Central memory CD4-positive, alpha-beta T cell (primary cell): ENCODE measurements at places on chromosomes 5 and 9.

GRCh38 chr5:150394131-150394530, 18.6 kb downstream of the CD74 start:
- no peak for DNase-seq

- no peak for DNase-seq
These were observed 17.7 kb downstream of the IL31RA start for GRCh38 chr5:55868846-55869245.

- DNase-seq, result no peak
These were observed 1.6 kb upstream of the TMEM245 start for GRCh38 chr9:109121232-109121796.

GRCh38 chr5:107216587-107216986, 454.1 kb downstream of the EFNA5 start:
- DNase-seq, result no peak

DNA sequence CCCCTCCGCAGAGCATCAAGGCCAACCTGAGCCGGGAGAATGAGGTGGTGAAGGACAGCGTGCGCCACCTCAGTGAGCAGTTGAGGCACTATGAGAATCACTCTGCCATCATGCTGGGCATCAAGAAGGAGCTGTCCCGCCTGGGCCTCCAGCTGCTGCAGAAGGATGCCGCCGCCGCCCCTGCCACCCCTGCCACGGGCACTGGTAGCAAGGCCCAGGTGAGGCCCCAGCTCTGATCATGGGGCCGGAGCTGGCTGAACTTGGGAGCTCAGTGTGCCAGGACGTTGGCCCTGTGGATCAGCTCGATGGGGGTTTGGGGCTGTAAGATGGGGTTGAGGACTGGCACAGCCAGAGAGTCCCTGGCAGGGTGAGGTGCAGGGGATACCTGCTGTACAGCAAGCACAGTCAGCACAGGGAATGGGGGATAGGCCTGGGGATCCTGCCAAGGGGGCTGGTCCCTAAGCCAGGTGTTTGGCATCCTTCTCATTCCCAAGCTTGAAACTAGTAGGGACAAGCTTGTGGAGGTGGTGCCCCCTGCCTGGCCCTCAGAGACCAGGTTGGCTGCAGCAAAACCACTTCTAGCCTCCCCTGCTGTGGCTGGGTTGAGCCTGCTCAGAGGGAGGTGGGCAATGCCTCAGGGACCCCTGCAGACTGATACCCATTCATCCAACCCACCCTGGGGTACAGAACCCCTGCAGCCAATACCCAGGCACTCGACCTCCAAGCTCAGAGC, 22.5 kb downstream of the OLFML2A start:
- no peak for DNase-seq

DNA sequence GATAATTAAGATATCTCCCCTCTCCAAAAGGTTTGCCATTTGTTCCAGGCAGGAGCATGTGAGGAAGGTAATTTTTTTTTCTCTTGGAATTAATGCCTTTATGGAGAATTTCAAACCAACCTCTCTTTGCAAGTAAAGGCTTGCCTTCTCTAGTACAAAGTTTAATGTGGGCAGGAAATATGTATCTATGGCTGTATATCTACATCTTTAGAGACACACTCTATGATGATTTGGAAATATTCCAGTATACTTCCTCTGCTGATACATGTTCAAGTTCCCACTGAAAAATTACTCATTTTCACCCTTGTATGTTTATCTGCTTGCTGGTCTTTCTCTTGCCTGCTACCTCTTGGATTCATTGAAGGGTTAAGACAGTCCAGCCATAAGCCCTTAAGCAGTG, 83.5 kb upstream of the SEMA6A start:
- DNase-seq, result no peak

- DNase-seq, result no peak
These were observed 67.8 kb upstream of the HSPB3 start for GRCh38 chr5:54387659-54388232.

DNA sequence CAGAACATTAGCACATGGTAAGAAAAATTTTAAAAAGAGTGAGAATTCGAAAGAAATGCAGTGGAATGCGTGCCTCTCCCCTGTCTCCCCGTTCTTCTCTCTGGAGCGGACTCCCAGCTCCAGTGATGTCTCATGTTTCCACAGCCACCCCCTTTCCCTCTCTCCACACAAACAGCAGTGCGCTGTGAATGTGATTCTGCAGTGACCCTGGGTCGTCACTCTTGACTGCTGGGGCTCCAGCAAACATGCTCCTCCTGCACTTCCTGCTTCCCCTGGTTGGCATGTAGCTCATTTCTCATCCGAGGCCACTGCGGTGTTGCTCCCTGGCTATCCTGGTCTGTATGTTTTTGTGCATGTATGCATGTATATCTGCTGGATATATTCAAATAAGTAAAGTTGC, 13.3 kb downstream of the PHF2 start:
- DNase-seq, result no peak

DNA sequence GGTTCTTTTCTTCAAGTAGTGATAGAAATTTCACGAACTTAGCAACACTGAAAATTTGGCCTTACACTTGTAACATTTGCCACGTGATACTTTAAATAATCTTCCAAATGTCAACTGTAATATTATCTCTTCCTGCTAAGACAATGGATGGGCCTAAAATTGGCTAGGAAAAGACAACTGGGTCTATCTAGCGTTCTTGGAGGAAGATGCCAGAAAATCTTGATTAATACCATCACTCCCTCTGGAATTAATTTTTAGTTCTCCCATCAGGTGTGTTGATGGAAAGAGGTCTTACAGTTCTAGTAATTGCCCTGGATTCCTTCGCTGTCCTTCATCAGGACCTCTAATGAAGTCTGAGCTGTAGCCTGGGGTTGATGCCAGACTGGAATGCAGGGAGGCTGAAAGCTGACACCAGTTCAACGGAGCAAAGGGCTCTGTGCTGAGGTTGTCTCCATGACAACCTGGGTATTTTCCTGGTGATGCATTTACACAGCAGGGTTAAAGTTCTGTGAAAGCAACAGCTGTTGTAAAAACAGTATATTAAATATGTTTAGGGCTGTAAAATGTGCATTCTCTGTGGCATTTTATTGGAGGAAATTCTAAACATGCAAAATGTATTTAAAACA, 92.3 kb downstream of the GAS1 start:
- no peak for DNase-seq

DNA sequence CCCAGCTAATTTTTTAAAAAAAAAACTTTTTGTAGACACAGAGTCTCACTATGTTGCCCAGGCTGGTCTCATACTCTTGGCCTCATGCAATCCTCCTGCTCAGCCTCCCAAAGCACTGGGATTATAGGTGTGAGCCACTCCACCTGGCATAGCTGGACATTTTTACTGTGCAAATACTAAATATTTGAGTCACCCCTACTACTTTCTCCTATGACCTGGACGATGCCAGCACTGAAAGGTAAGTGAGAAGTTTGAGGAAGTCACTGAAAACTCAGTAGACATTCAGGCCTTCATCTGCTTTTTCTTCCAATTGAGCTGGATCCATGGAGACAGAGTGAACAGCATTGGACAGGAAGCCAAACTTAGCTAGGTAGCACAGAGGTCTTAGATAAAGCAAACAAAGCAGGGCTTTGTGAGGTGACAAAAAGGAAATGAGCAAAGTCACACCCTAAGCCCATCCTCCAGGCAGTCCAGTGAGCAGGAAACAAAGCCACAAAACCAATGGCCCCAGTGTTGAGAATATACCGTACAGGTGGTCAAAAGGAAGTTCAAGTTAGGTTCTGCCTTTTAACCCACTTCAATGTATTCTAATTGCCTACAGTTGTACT, 192.6 kb upstream of the RASA1 start:
- no peak for DNase-seq

DNA sequence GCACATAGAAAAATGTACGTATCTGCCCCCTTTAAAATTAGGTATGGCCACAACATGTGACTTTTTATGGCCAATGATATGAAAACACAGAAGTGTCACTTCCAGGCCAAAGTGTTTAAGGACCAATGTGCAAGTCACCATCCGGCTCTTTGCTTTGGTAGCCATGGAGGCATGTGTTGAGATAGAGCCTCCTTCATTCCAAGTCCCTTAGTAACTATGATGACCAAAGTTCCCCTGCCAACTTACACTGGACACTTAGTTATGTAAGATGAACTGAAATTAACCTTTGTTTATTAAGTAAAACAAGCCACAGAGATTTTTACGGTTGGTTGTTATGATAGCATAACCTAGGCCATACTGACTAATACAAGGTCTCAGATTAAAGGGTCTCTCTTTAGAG, 51.0 kb downstream of the FBN2 start:
- no peak for DNase-seq

- peak; percentile 72 for DNase-seq
These were observed 8.3 kb upstream of the TBC1D2 start for GRCh38 chr9:98263482-98264357.

DNA sequence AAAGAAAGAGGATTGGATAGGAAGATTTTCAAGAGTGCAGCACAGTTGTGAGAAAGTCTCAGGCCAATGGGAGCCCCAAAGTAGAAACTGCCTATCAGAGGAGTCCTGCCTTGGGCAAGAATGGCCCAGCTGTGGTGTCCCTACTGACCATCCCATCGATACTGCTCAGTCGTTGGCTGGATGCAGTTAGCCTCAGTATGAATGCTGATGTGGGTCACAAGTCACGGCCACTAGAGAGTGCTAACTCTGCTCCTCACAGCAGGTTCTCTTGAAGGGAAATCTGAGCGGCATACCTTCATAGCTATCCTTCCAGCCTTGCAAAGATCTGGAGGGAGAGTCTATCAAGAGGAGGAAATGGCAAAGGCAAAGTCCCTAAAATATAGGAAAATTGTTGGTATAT, 11.6 kb upstream of the CETN3 start:
- no peak for DNase-seq

GRCh38 chr9:69324549-69325401, at the start of gene ENTREP1:
Gene ENTREP1, plus strand, starts transcription at chr9:69325215. Its CDS starts 95 bp downstream, at chr9:69325310.
- DNase-seq, result no peak

DNA sequence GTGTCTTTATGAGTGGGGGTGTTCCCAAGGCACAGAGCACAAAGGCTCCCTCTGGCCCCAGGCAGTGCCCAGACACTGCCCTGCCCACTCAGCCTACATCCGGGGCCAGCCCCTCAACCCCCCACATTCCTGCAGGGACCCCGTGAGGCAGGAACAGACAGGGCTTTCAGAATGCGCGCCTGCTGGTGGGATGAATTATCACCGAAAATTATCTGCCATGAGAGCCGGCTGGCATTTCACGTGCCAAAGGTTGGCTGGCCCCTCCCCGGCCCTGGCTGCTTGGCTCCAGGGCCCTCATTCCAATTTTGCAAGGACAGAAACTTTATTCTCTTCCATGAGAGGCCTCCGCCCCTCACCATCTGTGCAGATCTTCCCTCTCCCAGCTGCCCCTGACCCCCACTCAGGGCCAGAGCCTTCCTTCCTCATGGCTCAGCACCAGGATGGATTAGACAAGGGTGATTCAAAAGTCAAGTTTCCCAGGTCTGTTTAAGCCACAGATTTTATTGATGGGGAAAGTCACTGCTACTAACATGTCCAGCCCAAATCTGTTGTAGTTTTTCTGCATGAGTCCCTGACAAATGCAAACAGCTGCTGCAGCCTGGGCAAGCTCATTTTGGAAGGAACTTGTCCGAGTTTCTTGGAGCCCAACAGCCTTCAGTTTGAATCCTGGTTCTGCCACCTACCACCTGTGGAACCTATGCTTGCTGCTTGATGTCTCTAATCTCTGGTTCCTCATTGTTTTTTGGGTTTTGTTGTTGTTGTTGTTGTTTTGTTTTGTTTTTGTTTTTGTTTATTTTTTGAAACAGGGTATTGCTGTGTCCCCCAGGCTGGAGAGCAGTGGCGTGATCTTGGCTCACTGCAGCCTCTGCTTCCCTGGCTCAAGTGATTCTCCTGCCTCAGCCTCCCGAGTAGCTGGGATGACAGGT, 32.3 kb upstream of the WDR38 start:
- no peak for DNase-seq

DNA sequence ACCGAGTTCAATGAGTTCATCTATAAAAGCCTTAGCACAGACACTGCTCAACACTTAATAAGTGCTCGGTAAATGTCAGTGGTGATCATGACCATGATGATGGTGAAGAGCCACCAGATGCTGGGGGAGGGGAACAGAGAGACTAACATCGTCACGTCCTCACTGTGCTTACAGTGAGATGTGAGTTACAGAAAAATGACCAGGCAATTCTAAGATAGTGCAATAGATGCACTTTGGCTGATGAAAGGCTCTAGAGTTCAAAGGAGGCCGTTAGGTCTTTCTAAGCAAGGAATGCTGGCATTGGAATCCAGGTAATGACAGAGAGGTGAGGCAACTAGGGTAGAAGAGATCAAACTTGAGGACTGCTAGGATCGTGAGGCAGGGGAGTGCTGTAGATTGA, 36.7 kb downstream of the ARL15 start:
- DNase-seq, result no peak

DNA sequence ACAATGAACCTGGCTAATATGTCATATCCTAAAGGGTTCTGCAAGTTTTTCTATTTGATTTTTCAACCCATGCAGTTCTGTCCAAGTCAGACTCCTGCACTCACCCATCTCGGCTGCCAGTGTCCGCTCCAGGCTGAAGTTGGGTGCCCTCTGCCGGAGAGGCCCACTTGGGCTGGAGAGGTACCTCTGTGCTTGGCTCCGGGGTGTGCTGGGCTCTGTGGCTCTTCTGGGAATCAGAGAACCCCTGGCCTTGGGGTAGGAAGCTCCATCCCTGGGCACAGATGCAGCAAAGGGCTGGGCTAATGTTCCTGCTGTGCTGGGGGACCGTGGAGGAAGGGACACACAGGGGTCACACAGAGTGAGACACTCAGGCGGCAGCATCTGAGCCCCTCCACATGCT, 26.2 kb downstream of the ORM2 start:
- no peak for DNase-seq

GRCh38 chr5:173691931-173692330, 75.5 kb upstream of the BOD1 start:
- DNase-seq, result no peak

DNA sequence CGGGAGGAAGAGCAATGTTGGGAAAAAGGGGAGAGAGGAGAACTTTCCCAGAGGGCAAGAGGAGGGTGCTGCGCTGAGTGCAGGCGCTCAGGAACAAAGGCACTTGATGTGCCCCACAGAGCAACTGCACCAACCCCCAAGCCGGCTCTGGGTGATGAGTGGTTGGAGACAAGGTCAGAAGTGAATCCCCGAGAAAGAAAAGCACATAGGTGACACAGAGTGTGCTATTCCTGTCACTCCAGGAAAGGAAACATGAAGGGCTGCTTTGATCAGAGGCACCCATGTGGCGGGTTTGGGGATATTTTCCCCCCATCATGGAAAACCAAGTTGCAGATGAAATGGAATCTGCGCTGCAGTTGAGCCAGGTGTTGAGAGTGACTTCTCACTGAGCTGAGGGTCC, 20.7 kb upstream of the SLC25A48 start:
- DNase-seq, result no peak

- no peak for DNase-seq
These were observed 169.3 kb downstream of the DCP2 start for GRCh38 chr5:113145757-113146387.

GRCh38 chr9:129567842-129568559, 52.9 kb downstream of the C9orf50 start:
- no peak for DNase-seq

- DNase-seq, result no peak
These were observed 38.0 kb downstream of the FAM114A2 start for GRCh38 chr5:154000703-154001102.

DNA sequence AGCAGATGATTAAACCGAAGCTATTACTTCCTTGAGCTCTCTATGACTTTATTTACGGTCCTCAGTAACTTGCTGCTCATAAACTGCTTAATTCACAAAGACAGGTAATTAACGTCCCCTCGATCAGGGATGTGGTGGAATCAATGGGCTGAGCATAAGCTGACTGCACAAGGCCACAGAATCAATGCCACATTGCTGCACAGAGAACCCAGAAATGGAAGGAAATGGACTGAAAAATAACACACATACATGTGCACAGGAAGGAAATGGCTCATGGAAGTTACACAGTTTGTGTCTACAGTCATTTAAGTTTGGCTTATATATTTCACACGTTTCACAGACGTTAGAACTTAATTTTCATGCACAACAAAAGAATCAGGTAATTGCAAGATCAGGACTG, 118.3 kb upstream of the KLF9 start:
- no peak for DNase-seq
